ENCODE measurements at places on chromosomes 4 and X. TPM values are rescaled to one million over a fixed set of nuclear protein-coding genes. Genes with fewer than 3 reads are reported as not detected.

The CHRDL1 gene
- total RNA-seq = 0.33 TPM

The MTNR1A gene
- total RNA-seq = not detected

The ZNF157 gene
- under 0.01 TPM for total RNA-seq

The SPIN2A gene
- total RNA-seq = 0.33 TPM

The PRMT9 gene
- 16.3 TPM for total RNA-seq

The TSPAN7 gene
- 0.34 TPM for total RNA-seq

The RNF128 gene
- total RNA-seq = 3.7 TPM

The IL2RG gene
- total RNA-seq = not detected

The PNMA6F gene
- total RNA-seq = not detected

The TMPRSS11A gene
- not detected for total RNA-seq

The TMEM255A gene
- total RNA-seq = 18.6 TPM

The RHOXF2 gene
- not detected for total RNA-seq

The ENPP6 gene
- total RNA-seq = not detected

The CACNA1F gene
- under 0.01 TPM for total RNA-seq

The PCGF3 gene
- 30.6 TPM for total RNA-seq

The RGN gene
- total RNA-seq = not detected

The CXCL13 gene
- total RNA-seq = 2.1 TPM

The CD99L2 gene
- 56.8 TPM for total RNA-seq

The BMPR1B gene
- 6.5 TPM for total RNA-seq

The UBA6 gene
- 83.6 TPM for total RNA-seq

The STK32B gene
- 12.3 TPM for total RNA-seq
